ENCODE measurements at places on chromosomes 3 and 15. TPM values are rescaled to one million over a fixed set of nuclear protein-coding genes. Genes with fewer than 3 reads are reported as not detected.

DNA sequence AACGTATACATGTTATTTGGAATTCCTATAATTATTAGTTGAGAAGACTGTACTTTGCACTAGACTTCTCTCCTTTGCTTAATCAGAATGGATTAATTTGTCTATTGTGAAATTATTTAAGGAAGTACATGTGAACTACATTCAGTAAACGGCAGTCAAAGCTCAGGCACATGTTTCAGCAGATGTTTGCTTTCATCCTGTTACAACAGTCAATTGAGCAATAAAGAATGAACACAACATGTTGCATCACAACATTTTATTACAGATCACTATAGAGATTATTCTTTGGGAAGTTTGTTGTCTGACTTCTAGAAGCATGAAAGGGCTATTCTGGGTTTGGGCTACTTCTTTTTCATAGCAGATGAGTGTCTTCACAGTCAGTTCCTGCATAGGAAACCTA is 39.2 kb downstream of the RAB27A start:
- no peak for DNase-seq

DNA sequence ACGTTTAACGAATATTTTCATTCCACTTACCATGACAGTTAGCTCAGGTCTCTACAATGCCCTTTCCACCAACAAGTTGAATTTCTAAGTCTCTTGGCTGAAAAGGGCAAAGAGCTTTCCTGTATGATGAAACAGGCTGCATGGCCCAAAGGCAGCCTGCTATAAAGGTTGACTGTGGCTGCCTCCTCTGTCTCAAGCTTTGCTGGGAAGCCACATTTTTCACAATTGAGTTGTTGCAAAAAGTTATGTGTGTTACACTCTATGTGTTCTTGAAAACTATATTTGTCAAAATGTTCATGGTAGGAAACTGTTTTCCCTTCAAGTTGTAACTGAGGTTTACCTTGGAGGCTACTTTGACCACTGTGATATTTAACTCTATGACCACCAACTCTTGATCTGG is 49.5 kb downstream of the DZIP1L start:
- DNase-seq, result peak; percentile 28

DNA sequence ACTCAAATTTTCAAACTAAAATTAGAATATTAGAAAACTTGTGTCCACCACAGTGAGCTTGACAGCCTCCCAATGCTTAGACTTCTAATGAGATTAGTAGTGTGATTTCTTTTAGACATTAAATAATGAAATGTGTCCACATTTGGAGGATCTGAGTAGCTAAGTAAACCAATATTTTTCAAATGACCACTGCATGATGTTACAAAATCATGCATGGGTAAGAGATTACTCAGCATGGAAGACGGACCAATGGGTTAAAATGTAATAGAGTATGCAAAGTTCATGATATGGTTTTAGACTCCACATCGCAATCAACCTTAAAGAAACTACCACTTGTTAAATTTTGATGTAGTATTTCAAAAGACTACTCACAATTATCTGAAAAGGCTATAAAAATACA is 130.6 kb downstream of the IMPG2 start:
- DNase-seq, result no peak

DNA sequence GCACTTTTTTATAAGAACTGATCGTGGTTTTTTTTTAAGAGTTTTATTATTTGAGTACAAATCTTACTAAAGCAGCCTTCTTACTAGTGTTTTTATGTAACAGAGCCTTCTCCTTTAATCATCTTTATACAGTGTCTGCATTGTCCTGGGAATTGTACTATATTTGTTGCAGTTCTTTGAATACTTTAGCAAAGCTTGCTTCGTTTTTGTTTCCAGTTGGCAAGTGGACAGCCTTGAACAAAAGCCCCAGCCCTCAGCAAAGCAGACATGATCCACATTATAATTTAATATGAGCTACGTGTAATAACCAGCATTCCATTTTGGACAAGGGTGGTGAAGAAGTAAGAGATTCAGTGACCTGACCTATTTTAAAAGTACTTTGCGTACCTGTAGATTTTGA is 112.2 kb upstream of the FLNB start:
- no peak for DNase-seq

GALK2 gene
- total RNA-seq, result 27.5 TPM

GRCh38 chr3:178901204-178901603 is 170.4 kb downstream of the ZMAT3 start:
- no peak for DNase-seq

GRCh38 chr15:48644467-48644826 is 1.1 kb downstream of the FBN1 start:
- DNase-seq, result no peak

MYD88 gene
- total RNA-seq, result 31.8 TPM

DNA sequence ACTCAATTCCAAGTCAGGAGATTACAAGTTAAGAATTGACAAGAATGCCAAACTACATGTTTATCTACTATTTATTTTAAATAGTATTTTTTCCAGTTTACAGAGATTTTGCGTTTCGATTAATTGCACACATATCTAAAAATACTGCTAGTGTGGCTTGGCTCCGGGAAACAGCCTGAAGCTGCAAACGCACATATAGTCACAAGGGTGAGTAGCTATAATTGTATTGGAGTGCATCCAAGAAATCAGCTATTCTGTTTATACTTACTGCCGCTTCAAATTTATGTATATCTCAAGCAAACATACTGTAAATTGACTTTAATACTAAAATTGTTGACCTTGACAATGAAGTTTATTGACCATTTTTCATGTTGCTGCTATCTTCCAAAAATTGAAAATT is 77.0 kb upstream of the PLSCR5 start:
- DNase-seq, result no peak

DNA sequence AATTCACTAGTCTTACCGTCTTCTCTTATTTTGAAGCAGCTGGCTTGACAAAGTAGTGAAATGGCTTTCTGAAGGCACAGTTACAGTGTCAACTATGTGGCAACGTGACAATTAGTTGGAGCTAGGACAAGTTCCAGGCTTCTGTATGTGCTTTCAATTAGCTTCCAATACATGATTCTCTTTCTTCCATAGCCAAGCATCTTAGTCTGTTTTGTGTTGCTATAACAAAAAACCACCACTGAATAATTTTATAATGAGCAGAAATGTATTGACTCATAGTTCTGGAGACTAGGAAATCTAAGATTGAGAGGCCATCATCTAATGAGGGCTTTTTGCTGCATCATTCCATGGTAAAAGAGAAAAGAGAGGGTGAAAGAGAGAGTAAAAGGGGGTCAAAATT is 365.1 kb upstream of the PLSCR5 start:
- no peak for DNase-seq

DNA sequence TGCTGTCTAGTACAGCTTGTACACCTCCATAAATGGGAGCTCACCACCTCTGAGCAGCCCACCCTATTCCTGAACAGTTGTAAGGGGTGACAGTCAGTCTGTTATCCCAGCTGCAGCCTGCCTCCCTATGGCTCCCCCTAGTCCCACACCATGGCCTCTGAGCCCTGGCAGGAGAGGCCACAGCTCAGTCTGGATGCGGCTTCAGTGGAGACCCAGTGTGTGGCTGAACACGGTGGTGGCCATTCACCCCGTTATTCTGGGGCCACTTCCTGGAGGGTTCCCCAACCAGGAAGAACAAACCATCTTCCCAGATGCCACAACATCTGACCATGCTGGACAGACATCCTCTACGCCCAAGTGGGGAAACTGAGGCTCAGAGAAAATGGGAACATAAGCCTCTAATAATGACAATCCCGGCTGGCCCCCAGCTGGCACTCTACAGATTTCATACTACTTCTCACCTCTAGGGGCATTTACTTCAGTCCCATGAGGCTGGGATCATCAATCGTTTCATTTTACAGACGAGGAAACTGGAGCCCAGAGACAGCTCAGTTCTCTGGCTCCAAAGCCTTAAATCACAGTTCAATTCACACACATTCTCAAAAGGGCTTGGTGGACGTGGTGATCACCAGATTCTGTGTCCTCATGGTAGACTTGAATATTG is 9.2 kb upstream of the GRIP2 start:
- no peak for DNase-seq

DNA sequence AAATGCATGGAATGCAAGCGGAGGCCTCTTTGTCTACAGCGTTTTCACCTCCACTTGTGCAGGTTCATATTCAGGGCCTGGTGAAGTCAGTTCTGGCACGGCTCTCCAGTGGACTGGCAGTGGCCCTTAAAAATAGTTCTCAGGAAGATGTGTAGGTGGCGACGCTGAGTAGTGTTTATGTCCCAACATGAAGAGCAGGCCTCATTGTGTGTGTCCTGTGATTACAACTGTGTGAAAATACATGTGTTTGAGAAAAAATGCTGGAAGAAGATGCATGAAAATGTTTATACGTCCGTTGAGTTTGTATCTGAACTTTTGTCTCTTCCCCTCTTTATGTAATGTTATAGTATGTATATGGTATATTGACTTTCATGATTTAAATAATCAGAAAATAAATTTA is 7.2 kb downstream of the LIPC start:
- peak; percentile 64 for DNase-seq

DNA sequence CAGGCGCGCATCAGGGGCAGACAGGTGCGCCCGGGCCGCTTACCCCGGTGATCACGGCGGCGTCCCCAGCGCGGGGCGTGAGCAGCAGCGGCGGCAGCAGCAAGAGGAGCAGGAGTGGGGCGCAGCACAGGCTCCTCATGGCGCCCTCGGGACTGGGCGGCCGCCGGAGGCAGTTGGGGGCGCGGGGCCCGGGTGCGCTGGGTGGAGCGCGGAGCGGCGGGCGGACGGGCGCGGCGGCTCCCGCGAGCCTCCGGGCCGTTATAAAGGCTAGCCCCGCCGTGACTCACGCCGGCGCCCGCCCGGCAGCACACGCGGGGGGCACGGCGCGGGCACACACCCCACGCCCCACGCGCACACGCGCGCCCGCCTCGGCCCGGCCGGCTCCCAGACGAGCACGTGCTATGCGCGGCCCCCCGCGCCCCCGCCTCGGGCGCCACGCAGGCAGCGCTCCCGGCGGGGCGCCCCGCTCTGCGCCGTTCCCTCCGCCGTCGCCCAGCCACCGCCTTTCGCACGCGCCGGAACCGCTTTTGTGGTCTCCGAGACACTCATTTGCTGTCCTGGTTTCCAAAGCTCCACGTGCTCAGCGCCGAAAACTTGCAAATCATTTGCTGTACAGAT is at the start of gene PROK2:
PROK2 (minus strand) TSS at position 235 of the 618 bp plus-strand sequence; CDS start at position 139, 96 bp downstream.
- peak; percentile 58 for DNase-seq

DNA sequence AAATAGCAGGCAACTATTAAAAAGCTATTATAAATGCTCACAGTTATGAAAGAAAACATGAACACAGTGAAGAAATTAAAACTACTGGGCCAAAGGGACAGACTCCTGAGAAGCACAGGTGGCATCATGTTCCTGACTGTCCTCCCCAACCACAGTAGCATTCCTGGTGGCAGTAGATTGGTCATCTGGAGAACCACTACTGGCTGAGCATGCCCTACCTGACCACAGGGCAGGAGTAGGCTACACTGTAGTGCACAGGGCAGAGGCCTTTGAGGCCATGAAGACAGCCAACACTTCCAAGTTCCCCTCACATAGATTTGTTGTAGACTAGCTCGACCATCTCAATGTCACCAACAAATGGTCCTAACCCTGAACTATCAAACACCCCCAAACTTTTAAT is 49.2 kb downstream of the NBEAL2 start:
- no peak for DNase-seq

DNA sequence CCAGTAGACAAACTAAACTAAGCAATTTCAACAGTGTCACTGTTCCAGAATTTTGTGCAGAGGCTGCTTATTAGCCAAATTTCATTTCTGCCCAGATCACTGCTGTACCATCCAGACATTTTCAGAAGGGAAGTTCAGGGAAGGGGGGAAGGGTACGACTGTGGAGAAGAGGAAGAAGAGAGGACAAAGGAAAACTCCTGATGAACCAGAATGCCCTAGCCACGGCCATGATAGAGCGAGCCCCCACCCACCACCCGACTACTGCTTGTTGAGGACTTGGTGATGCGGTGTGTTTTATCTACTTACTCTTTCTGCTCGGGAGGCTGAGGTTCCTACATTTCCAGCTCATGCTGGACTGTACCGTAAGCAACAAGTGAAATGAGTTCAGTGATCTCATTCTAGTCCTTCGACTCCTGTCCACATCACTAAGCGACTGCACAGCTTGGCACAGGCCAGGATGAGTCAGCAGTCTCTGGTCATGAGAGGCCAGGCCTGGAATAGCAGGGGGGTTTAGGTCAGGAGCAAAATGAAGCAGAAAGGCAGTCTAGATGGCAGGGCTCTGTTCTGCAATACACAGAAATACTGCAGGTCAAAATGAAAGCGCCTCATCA is 330.8 kb downstream of the TIGIT start:
- DNase-seq, result peak; percentile 19

GRCh38 chr15:41779662-41780157 is 5.4 kb downstream of the MAPKBP1 start:
- no peak for DNase-seq

KLHL18 gene
- 32.6 TPM for total RNA-seq

DNA sequence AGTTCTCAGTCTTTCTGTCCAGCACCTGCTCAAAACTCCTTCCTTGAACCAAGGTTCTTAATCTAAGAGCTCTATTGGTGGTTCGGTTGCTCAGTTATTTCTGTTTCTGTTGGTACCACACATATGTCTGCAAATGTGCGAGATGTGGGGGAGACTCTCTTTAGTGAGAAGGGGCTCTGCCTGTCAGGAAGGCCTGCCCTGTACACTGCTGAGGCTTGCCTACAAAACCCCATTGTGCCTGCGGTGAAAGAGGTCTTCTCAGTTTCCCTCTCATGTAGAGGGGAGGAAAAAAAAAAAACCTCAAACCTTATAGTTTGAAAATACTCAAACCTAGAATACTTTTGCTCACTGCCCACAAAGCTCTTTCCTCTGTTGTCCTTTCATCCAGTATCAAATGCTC is 142.4 kb downstream of the CLSTN2 start:
- no peak for DNase-seq

GRCh38 chr3:126858887-126859286 is 124.0 kb upstream of the PLXNA1 start:
- DNase-seq, result no peak

DNA sequence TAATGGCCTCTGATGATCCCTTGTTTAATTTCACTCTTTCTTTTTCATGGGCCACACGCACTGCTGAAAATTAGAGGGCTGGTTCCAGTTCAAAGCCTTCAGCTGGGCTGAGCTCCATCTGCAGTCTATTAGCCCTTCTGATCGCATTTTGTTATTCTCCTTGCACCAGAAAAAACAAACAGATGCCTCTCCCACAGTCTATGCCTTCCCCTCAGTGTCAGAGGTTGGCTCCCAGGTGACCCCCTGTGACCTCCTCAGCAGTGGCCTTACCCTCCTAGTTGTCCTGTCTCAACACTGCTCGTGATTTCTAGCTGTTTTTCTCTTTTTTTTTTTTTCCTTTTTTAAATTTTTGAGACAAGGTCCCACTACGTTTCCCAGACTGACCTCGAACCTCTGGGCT is 77.1 kb upstream of the PRTG start:
- no peak for DNase-seq

- DNase-seq, result no peak
Observed at GRCh38 chr15:29062626-29063025, 176.9 kb downstream of the APBA2 start.

Measured in activated CD8-positive, alpha-beta T cell treated with anti-CD3 and anti-CD28 coated beads for 36 hours (primary cell).